ENCODE measurements at places on chromosomes 2 and 18.

GRCh38 chr2:58710795-58711279 lies 469.7 kb upstream of the FANCL start:
- DNase-seq = no peak

GRCh38 chr18:23595591-23595990 lies 9.3 kb upstream of the NPC1 start:
- DNase-seq = no peak

GRCh38 chr2:88059979-88060906 lies 4.7 kb upstream of the KRCC1 start:
- DNase-seq = no peak

- DNase-seq = peak; percentile 75
Observed at GRCh38 chr2:74414881-74415761, 6.3 kb downstream of the C2orf81 start.

DNA sequence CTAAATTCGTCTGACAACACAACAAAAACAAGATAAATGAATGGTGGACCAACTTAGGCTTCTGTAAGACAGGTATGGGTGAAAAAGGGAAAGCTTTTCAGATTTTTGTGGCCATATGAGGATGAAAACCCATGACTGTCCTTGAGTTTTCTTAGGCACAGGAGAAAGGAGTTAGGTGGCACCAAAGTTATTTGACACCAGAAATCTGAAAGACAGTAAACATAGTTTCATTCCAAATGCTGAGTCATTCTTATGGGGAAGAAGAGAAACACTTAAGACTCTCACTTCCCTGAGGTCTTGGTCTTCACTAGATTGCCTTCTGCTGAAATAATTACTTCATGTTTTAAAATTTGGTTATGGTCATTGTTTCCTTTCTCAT lies 5.2 kb upstream of the GPD2 start:
- no peak for DNase-seq

All from spinal cord (tissue), 10 donors.